ENCODE measurements at places on chromosomes 4 and X.

DNA sequence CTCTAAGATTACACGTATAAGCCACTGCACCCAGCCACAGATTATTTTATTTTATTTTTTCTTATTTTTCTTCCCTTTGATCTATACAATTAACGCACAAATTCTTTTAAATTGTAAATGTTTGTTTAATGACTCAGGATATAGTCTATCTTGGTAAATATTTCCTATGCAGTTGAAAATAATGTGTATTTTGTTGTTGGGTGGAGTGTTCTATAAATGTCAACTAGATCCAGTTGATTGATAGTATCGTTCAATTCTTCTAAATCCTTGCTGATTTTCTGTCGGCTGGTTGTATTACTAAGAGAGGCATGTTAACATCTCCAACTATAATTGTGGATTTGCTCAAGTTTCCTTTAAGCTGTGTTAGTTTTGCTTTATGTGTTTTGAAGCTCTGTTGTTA, 92.0 kb downstream of the TRAPPC11 start:
- no peak for DNase-seq

DNA sequence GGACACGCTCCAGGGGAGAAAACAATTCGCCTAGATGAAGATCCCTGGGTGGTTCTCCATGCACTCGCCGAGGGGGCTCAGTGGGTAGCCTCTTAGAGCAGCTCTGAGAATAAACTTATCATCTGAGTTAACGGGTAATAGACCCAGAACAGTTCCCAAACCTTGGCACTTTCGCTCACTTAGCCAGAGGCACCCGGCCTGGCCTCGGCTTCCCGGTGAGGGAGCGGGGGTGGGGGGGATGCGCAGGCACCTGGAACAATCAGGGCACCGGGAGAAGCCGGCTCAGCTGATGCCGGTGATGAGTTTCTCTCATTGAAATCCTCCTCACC, 405 bp upstream of the ZAR1 start:
- DNase-seq = no peak

DNA sequence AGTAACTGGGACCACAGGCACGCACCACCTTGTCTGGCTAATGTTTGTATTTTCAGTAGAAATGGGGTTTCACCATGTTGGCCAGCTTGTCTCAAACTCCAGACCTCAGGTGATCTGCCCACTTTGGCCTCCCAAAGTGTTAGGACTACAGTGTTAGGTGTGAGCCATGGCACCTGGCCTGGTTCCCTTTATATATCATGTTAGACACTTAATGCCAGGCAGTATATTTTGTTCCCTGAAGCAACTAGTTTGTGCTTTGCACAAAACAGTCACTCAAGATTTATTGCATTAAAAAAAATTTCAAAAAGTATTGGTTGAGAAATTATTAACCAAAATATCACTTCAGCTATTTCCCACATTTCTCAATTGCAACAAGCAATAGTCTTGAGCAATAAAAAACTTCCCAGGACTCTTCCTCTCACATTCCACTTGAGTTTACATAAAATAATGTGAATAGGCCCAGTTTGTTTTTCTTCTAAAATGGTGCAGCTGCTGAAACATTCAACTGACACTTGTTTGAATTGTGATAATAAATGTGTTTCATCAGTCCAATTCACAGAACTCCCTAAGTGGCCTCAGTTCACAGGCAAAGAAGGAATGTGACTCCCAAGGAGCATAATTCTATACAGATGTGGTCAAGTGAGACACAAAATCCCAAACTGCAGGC, 22.7 kb downstream of the CXCL1 start:
- peak; percentile 62 for DNase-seq

- no peak for DNase-seq
Observed at GRCh38 chrX:40173143-40174000, 75.6 kb upstream of the BCOR start.

GRCh38 chr4:88033309-88033708, 25.9 kb downstream of the PKD2 start:
- peak; percentile 37 for DNase-seq

DNA sequence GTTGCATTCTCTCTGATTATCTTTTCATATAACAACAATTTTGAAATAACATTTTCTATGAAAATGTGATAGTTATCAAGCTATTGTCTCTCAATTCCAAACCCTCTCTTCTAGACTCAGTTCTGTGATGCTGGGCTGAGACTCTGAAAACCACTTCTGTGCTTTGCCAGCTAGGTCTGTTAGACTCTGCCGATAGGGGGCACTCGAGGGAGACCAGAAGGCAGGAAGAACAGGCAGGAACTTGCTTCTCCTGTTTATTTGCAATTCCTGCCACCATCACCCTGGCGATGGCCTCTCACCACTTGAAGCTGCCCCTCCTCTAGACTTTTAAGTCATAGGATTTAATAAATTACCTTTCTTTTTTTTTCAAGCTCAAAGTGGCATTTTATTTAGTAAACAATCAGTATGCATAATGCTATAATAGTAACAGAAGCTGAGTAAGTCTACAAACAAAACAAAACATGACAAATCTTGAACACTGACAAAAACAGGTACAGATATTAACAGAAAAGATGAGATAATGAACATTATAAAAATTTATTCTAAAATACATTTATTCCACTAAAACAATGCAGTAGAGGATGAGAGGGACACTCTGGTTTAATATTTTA, 49.7 kb downstream of the RASL11B start:
- DNase-seq = peak; percentile 73

- DNase-seq = peak; percentile 10
Observed at GRCh38 chrX:1316527-1316926, 20.1 kb upstream of the IL3RA start.

DNA sequence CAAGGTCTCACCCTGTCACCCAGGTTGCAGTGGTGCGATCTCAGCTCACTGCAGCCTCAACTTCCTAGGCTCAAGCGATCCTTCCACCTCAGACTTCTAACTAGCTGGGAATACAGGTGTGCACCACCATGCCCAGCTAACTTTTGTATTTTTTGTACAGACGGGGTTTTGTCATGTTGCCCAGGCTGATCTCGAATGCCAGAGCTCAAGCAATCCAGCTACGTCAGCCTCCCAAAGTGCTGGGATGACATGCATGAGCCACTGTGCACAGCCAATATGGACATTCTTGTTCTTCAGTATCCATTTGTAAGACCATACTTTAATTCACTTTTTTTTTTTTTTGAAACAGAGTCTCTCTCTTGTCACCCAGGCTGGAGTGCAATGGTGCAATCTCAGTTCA, 3.5 kb upstream of the CCNI start:
- no peak for DNase-seq
